Gastrocnemius medialis (tissue), 4 donors: ENCODE measurements at places on chromosomes 2 and 18.

DNA sequence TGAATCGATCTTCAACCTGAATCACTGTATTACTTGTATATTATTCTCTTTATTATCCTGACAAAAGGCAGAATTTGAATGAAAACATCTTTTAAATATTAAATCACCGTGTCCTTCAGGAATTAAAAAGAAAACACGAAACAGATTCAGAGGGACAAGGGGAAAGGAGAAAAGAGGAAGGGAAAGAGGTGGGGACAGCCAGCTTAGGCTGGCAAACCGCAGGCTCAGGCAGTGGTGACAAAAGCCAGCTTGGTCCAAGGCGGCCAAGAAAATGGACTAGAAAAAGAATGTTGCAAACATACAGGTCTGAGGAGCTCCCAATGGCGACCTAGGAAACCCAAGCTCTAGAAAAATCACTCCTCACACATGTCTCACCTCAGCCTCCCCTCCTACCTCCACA lies 6.8 kb downstream of the B4GALT6 start:
- no peak for DNase-seq

GRCh38 chr2:33528441-33528950 lies 52.0 kb downstream of the RASGRP3 start:
- no peak for DNase-seq

DNA sequence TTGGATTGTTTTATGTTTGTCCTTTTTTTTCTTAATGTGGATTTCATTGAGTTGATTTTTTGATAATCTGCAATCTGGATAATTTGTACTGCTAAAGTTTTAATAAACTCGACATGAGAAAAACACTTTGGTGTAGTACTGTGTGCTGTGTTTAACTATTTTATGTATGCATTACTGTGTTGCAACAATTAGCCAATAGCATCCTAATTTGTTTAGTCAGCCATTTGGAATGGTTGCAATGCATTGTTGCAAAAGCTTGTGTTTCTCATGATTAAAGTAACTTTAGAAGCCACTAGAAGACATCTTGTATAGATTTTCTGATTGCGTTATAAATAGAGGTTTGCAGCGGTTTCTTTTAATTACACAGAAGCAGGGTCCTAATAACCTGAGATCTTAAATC lies 53.5 kb downstream of the PPIG start:
- DNase-seq: no peak

DNA sequence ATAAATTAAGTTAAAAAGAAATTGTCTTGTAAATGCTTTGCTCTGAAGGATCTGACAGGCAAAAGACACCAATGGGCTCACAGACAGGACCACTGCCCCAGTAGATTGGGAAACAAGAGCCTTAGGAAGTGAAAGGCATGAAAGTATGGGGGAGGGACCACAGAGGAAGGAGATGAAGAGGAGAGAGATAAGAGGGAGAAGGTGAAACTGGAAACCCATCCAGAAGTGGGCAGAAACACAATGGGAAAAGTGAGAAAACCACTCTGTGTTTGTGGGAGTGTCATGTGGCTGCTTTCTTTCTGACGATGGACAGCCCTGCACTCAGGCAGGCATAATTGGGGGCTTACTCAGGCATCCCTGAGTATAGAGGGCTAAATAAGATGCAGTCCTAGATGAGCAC lies 101.5 kb upstream of the STON1 start:
- no peak for DNase-seq

- DNase-seq: no peak
Observed at GRCh38 chr2:192044496-192044895, 150.2 kb downstream of the TMEFF2 start.

- DNase-seq: no peak
Observed at GRCh38 chr18:55893948-55894347, 306.0 kb upstream of the TCF4 start.
